ENCODE measurements at places on chromosomes 7 and 10. TPM values are rescaled to one million over a fixed set of nuclear protein-coding genes. Genes with fewer than 3 reads are reported as not detected.

DNA sequence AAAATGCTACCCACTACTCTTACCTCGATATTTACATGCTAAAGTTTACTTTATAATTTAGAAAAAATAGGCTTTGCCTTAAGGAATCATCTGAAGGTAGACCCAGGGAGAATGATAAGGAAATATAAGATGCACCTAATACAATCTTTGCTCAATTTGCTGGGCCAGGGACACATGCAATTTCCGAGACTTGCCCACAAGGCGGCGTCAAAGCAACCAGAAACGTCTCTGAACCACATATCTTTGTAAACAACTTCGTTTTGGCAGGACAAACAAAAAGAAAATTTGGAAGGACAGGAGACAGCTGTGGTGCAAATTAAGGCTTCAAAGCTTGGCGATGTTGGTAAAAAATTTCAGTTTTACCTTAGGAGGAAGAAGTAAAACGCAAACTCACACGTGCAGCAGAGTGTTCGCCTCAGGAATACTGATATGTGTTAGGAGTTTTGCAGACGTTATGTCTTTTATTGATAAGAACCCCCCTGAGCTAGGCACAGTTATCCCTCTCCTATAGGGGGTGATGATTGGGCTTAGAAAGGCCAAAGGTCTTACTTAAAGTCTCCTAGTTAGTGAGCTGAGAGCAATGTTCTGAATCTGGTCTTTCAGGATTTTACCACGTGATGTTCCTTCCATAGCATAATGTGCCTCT is 134.3 kb downstream of the PRKCQ start:
- H3K36me3 ChIP-seq = peaks cover 59% of the 10 kb centered on the region
- peaks cover 47% of the 10 kb centered on the region for H3K4me1 ChIP-seq
- no peak overlapping the region for H3K4me3 ChIP-seq
- peak; percentile 74 for DNase-seq
- H3K27me3 ChIP-seq = no peaks in the 10 kb centered on the region

The PRKAR2B gene
- 1.4 TPM for total RNA-seq

GRCh38 chr7:70512761-70513160 is 619.2 kb upstream of the GALNT17 start:
- H3K27me3 ChIP-seq = no peaks in the 10 kb centered on the region
- DNase-seq = no peak
- no peak overlapping the region for H3K27ac ChIP-seq
- H3K4me1 ChIP-seq = no peaks in the 10 kb centered on the region
- H3K4me3 ChIP-seq = no peak overlapping the region
- H3K36me3 ChIP-seq = no peaks in the 10 kb centered on the region

DNA sequence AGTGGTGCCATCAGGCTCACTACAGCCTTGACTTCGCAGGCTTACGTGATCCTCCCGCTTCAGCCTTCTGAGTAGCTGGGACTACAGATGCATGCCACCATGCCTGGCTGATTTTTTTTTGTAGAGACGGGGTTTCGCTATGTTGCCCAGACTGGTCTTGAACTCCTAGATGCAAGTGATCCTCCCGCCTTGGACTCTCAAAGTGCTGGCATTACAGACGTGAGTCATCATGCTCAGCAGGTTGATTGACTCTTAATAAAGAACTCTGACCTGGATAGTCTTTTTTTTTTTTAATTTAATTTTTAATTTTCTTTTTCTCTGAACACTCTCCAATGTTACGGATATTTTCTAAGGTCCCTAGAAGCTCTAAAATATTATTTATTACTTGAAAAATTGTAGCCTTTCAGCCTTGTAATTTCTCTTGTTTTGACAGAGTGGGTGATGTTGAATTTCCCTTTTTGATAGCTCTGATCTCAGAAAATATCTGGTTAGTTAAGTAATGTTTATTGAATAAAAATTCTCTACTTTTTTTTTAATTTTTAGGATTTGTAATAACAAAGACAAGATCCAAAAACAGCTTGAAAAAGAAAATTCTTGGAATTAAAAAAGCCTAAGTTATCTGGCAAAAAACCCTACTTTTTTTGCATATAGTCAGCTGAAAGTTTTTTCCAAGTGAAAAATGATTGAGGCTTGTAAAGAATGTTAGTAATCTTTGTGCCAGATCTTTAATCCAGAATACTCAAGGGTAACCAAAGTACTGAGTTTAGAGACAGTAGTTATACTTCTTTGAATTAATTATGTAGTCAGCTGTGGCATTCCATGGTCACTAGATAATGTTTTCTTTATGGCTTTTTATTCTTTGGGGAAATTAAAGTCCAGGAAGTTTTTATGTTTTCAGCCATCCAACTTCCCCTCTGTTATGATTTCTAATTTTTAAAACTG is 26.7 kb downstream of the TBC1D12 start:
- H3K4me1 ChIP-seq = no peaks in the 10 kb centered on the region
- H3K27me3 ChIP-seq = peaks cover 20% of the 10 kb centered on the region

DNA sequence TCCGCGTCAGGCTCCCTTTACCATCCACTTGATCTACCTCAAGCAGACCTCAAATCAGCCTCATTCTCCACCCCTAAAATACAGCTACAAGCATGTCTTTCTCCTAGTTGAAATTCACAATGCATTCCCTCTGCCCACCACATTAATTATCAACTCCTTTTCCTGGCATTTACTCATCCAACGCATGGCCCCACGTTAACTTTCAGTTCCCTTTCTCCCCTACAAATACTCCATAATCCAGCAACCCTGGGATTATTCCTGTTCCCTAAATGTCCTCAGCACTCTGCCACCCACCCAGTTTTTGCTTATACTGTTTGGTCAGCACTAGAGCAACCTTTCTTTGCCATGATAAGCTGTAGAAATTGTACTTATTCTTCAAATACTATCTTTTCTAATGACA is 5.7 kb upstream of the VIM start:
- no peak overlapping the region for H3K27ac ChIP-seq
- peaks cover 16% of the 10 kb centered on the region for H3K36me3 ChIP-seq

The GATA3 gene
- total RNA-seq = 52.0 TPM

- no peaks in the 10 kb centered on the region for H3K27me3 ChIP-seq
- no peak for DNase-seq
- peaks cover 50% of the 10 kb centered on the region for H3K4me1 ChIP-seq
- no peak overlapping the region for H3K4me3 ChIP-seq
- peak overlapping the region; percentile 63 for H3K27ac ChIP-seq
Measured at GRCh38 chr10:61944410-61945147, 43.1 kb downstream of the ARID5B start.

DNA sequence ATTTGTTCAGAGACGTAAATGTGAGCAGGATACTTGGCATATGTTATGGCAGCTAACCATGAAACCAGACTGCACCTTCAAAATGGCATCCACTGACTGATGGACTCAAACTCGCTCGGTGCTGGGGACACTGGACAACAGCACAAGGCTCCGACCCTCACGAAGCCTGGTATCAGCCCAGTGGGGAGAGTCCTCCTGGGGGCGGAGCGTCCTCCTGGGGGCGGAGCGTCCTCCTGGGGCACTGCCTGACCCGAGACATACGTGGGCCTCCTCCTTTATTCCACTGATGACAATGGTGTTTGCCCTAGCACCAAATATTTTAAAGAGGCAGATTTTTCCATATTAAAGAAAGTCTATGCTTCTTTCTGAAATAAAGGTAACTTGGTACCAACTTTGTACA is 39.5 kb downstream of the ESYT2 start:
- no peak overlapping the region for H3K4me3 ChIP-seq
- H3K27me3 ChIP-seq = no peaks in the 10 kb centered on the region
- H3K4me1 ChIP-seq = no peaks in the 10 kb centered on the region
- no peak overlapping the region for H3K27ac ChIP-seq
- DNase-seq = no peak

The SLC39A12 gene
- total RNA-seq = not detected

GRCh38 chr10:78820007-78820362 is 248.8 kb upstream of the ZMIZ1 start:
- no peaks in the 10 kb centered on the region for H3K36me3 ChIP-seq
- no peak for DNase-seq
- H3K4me1 ChIP-seq = no peaks in the 10 kb centered on the region
- no peak overlapping the region for H3K27ac ChIP-seq
- peaks cover 6% of the 10 kb centered on the region for H3K27me3 ChIP-seq

The KLLN gene
- 1.1 TPM for total RNA-seq

DNA sequence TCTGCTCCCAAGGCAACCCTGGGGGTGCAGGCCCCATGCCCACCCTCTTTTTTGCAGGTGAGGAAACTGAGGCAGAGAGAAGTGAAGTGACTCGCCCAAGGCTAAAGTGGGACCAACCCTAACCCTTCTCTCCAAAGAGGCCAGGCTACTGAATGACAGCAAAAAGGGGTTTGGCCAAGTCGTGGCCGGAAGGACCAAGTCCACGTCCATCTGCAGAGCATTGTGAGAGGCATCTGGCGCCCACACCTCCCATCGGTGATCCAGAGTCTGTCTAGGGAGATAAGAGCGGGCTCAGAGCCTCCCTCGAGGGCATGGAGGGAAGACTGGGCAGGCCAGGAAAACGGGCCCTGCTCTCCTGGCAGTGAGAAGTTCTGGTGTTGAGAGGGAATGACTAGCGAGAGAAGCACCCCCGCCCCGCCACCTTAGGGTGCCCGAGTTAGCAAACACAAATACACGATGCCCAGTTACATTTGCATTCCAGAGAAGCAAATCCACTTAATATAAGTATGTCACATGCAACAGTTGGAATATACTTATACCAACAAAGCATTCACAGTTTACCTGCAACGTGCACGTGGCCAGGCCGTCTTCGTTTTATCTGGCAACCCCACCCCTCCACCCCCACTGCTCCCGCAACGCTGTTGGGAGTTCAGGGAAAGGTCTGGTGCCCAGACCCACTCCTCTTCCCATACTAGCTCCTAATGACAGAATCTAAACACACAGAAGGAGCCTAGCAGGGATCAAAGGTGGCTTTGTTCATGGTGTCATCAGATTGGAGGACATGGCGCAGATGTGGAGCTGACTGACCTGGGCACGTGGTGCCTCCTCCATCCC is 124.9 kb downstream of the OAT start:
- no peaks in the 10 kb centered on the region for H3K36me3 ChIP-seq
- no peak for DNase-seq
- H3K27ac ChIP-seq = no peak overlapping the region
- no peak overlapping the region for H3K4me3 ChIP-seq

DNA sequence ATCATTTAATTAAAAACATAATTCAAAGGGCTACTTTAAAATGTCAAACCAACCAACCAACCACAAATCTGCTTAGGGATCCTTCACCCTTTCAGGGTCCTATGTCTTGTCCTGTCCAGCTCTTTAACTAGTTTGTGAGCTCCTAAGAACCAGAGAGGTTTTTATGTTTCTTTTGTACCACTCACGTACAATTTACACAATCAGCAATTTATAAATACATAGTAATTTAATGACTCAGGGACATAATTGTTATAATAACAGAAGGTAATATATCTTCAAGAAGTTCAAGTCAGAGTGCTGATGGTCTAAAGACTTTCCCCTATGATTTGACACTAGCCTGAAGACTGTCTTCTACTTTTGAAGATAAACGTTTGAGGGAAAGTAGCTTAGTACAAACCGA is 16.0 kb downstream of the DHX32 start:
- H3K4me1 ChIP-seq = no peaks in the 10 kb centered on the region
- H3K4me3 ChIP-seq = no peak overlapping the region
- no peaks in the 10 kb centered on the region for H3K36me3 ChIP-seq
- H3K27me3 ChIP-seq = no peaks in the 10 kb centered on the region
- DNase-seq = no peak

DNA sequence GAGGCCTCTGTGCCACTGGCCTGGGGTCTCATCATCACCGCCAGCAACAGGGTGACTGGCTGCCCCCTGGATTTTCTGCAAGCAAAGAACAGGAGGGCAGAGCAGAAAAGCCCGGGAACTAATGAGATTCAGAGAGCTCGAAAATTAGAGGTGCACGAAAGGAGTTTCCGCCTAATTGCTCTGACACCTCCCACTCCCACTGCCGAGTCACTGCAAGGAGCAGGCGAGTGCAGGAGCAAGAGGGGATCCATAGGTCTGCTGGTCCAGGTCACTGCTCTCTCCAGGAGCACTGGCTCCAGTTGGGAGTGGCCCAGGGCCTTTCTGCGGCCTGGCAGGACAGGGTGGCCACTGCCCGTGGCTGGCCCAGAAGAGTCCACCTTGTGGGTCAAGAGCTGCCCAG is 276.2 kb downstream of the KCNMA1 start:
- H3K27me3 ChIP-seq = no peaks in the 10 kb centered on the region
- no peak overlapping the region for H3K27ac ChIP-seq
- H3K36me3 ChIP-seq = no peaks in the 10 kb centered on the region
- DNase-seq = no peak

DNA sequence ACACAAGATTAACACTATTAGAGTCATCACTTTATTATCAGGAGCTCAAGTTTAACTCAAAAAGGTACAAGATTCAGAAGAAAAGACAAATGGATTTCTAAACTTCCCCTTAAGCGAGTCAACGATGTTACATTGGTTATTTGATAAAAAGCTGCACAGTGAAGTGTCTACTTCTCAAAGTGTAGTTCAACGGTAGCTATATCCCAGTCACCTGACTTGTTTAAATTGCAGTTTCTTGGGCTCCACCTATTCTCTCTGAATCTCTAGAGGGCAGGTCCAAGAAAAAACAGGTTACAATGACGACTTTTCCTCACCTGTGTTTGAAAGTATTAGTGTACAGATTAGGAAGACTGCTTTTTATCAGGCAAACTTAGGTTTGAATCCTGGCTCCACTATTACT is 16.6 kb downstream of the MINDY3 start:
- no peak overlapping the region for H3K27ac ChIP-seq
- peaks cover 20% of the 10 kb centered on the region for H3K4me1 ChIP-seq
- no peaks in the 10 kb centered on the region for H3K27me3 ChIP-seq
- peaks cover 29% of the 10 kb centered on the region for H3K36me3 ChIP-seq
- H3K4me3 ChIP-seq = no peak overlapping the region

DNA sequence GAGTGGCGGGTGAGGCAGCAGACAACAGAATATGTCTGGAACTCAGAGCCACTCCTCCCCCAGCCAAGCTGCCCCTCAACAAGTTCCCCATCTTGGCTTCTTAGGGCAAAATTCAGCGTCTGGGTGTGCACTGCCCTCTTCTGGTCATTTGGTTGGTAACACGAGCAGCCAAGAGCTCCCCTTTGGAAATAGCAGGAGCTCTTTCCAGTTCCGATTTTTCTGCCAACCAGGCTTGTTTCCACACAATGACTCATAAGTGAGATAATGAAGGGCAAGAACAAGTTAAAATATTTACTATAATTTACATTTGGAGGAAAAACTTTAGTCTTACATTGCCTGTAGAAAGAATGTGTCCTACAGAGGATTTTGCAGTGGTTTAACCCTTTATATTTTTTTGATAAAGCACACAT is 70.5 kb downstream of the ADCYAP1R1 start:
- DNase-seq = peak; percentile 39
- H3K27me3 ChIP-seq = peaks cover 2% of the 10 kb centered on the region
- H3K27ac ChIP-seq = no peak overlapping the region
- no peak overlapping the region for H3K4me3 ChIP-seq
- H3K36me3 ChIP-seq = no peaks in the 10 kb centered on the region
